ENCODE measurements at places on chromosomes 3 and 15.
A peak's percentile ranks its signal among the peaks of the same experiment; 100 is the strongest.

GRCh38 chr3:155978324-155978723 lies 107.9 kb downstream of the GMPS start:
- DNase-seq: no peak

DNA sequence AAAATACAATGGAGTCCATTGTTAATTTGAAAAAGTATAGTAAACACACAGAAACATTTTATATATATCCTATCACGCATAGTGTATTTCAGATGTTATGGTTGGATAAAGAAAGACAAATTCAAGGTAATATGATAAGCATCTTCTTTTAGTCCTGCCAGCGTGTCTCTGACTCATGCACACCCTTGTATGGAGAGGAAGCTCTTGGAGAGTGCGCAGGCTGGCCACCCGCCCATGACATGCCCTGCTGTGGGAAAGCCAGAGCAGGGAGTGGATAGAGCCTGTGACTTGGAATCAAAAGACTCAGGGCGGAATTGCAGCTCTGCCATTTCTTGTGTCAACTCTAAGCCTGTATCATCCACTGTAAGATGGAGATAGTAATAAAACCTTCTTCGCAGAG lies 23.0 kb upstream of the COPG1 start:
- peak; percentile 75 for DNase-seq

DNA sequence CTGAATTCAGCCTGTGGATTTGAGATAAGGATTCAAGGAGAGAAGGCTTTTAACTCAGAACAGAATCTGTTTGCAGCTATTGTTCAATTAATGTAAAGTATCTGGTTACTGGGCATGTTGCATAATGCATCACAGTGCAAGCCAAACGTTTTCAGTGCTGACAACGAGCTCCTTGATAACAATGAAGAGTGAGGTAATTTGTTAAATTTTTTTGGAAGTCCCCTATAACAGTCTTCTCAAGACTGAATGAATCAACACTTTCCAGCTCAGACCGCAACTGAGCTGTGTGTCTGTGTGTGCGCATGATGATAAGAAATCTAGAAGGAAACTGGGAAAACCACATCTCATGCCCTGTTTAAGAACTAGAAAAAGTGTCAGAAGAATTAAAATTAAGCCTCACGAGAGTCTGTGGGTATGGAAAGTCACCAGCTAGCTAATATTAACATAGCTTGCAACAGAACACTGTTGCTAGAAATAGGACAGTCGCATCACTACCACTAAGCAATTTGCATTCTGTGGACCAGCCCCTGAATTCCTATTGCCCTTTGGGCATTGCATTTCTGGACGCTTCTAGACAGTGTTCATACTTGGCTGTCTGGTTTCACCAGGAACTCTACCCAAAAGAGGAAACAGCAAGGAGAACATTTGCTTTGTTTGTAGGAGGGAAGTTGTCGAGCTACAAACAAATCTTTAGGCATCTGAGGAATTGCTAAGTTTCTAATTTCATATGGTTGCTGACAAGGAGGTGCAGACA lies 43.7 kb upstream of the ATP2C1 start:
- peak; percentile 36 for DNase-seq

DNA sequence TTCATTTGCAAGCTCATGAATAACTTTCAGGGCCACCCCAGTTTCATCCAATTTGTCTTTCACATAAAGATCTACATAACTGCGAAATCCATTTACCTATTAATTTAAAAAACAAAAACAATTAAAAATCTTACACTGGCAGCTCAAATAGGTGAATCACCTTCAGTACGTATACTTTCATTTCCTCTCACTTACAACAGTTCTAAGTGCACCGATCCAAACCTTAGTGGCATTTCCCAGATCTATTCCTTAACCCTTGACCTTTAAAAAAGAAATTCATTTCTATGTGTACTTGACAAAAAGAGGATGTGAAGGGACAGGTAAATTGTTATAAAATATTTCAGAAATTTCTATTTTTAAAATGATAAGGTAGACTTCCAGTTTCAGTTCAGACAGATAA lies 30.8 kb downstream of the TOP2B start:
- no peak for DNase-seq

GRCh38 chr3:119989981-119990655 lies 104.1 kb downstream of the GSK3B start:
- DNase-seq: no peak

- DNase-seq: no peak
These were observed 13.0 kb upstream of the POC1A start for GRCh38 chr3:52167240-52167639.

GRCh38 chr15:69573815-69574475 lies 121.3 kb downstream of the RPLP1 start:
- peak; percentile 31 for DNase-seq

DNA sequence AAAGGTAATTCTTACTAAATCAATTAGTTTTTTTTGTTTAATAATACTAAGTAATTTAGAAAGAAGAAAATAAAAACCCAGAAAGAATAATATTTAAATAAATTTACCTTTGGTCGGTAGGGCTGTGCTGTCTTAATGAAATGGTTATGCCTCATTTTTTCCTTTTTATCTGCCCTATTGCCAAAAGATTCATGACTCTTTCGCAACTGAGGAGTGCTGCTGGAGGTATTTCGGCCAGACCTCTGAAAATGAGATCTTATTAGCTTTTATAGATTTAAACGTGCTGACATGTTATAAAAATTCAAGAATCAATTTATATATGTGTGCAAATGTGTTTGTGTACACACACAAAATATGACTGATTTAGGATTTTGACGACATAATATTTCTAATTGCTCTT lies 67.1 kb upstream of the USP50 start:
- no peak for DNase-seq
